Activated CD4-positive, alpha-beta memory T cell treated with anti-CD3 and anti-CD28 coated beads for 36 hours (primary cell): ENCODE measurements at places on chromosomes 5 and 9. TPM values are rescaled to one million over a fixed set of nuclear protein-coding genes. Genes with fewer than 3 reads are reported as not detected.

SPOUT1 gene
- total RNA-seq = 89.2 TPM

NSMF gene
- 29.9 TPM for total RNA-seq

FSD1L gene
- total RNA-seq = 3.2 TPM

ZBTB34 gene
- total RNA-seq = 4.0 TPM
